ENCODE measurements at places on chromosomes 7 and 10. TPM values are rescaled to one million over a fixed set of nuclear protein-coding genes. Genes with fewer than 3 reads are reported as not detected.

GRCh38 chr7:35329026-35329425, 75.1 kb upstream of the TBX20 start:
- no peak for DNase-seq

- DNase-seq, result no peak
Observed at GRCh38 chr10:77332256-77332655, 305.4 kb downstream of the KCNMA1 start.

DNA sequence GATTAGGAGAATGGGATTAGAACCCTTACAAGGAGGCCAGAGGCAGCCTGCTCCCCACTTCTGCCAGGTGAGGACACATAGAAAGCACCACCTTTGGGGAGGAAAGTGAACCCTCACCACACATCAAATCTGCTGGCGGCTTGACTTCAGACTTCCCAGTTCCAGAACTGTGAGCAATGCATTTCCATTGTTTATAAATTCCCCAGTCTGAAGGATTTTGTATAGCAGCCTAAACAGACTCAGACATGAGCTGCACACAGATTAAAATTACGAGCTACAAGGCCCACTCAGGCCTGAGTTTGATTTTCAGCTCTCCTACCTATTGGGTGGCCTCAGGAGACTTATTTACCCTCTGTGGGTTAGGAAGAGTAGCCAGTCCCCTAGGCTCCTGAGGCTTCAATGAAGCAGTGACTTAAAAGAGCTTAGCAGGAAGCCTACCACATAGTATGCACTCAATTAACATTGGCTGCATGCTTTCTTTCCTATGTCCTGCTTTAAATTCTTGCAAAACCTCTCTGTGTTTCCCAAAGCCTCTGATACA, 350.7 kb upstream of the ZMIZ1 start:
- no peak for DNase-seq

Gene INSIG1
- 392 TPM for total RNA-seq

Gene ATOH7
- total RNA-seq, result 0.58 TPM

Gene ACTR3C
- 22.1 TPM for total RNA-seq

Gene CUZD1
- total RNA-seq, result 1.0 TPM

Gene NKX2-3
- not detected for total RNA-seq

Measured in epithelial cell of proximal tubule (primary cell).